ENCODE measurements at places on chromosomes 3 and 15.
A peak's percentile ranks its signal among the peaks of the same experiment; 100 is the strongest.

GRCh38 chr3:108093616-108094015 is 2.8 kb upstream of the CD47 start:
- DNase-seq = no peak

DNA sequence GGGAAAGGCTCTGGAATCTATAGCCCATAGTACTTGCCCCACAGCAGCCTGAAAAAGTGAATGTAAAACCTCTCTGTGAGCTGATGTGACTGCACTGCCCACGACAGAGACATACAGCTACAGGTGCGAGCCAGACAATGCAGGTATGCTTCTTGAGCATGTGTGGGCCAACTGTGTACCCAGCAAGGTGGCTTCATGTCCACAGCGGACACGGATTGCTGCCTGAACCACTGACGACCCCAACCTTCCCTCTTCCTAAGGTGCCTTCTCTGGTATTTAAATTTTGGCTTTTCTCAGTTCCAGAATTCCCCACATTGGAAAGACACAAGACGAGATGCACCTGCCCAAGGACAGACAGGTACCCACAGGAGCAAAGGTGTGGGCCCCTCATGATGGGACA is 65.8 kb downstream of the SCN5A start:
- no peak for DNase-seq

GRCh38 chr3:16329036-16329825 is 64.2 kb downstream of the OXNAD1 start:
- DNase-seq = no peak

DNA sequence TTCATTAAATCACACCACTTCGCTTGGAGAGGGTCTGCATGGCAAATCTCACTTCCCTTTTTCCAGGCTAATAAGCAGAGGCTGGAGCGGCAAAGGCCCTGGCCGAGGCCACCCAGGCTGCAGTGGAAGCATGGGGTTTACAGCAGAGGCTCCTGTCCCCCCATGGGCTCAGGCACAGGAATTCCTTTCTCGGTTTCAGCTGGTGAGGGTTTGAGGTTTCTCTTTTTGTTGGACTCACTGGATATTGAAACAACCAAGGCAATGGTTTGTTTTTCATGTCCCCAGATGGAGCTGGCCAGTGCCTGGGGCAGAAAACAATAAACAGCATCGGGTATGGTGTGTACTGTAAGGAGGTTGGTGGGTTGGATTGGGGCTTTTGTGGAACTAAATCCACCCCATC is 175.6 kb upstream of the RASGRP1 start:
- DNase-seq = no peak

GRCh38 chr3:163056874-163057497 is 1560.4 kb downstream of the OTOL1 start:
- DNase-seq = no peak

- DNase-seq = no peak
These were observed 27.8 kb downstream of the IL5RA start for GRCh38 chr3:3082234-3082924.

DNA sequence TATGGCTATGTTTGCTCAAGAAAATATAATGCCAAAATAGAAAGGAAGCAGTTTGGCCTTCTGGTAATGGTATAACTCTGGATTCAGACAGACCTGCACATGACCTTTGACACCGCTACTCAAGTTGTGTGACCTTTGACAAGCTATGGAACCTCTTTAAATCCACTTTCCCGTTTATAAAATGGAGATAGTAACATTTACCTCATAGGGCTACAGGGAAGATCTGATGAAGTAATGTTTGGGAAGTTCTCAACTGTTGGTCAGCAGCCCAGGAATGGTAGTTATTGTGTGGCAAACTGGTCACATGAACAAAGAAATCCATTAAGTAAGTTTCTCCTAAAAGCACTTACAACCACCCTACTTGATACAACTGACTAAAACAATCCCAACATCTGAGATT is 95.1 kb upstream of the PHLDB2 start:
- peak; percentile 25 for DNase-seq

GRCh38 chr15:36529296-36530011 is 50.0 kb upstream of the CDIN1 start:
- DNase-seq = no peak

- DNase-seq = peak; percentile 50
These were observed at the start of gene ARHGAP31 for GRCh38 chr3:119293871-119294695. Gene ARHGAP31 (plus strand): TSS chr3:119294383. CDS start chr3:119294905, 522 bp downstream.

GRCh38 chr3:42492508-42493080 is 9.8 kb upstream of the VIPR1 start:
- no peak for DNase-seq

GRCh38 chr15:31925541-31925940 is 104.8 kb upstream of the CHRNA7 start:
- no peak for DNase-seq

GRCh38 chr3:43872901-43873300 is 182.2 kb downstream of the ABHD5 start:
- DNase-seq = peak; percentile 29

DNA sequence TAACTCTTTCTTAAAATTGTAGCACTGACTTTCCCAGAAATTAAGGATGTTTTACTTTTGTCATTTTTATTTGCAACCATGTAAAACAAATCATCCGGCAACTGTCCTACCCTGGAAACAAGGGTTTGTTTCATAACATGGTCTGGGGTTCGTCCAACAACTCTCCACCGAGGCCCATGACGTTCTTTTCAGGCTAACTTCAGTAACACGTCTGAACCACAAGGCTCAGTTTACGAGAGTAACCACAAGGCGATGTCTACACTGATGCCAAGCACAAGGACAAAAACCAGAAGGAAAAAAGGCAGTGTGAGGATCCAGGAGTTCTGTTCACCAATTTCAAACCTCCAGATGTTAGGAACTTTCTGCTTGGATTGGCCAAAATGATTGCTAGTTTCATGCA is 546.1 kb downstream of the NTRK3 start:
- no peak for DNase-seq

DNA sequence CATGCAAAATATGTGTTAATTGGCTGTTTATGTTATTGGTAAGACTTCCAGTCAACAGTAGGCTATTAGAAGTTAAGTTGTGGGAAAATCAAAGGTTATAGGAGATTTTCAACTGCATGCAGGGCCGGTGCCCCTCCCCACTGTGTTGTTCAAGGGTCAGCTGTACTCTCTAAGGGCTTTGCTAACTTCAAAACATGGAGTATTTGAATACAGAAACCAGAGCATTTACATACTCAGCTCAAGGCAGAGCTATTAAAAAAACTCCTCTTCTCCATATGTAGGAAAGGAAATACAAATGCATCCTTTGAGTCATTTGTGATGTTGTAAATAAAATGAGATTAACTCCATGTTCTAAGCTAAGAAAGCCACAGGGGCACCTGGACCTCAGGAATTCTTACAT is 16.8 kb downstream of the IL17RB start:
- DNase-seq = no peak

GRCh38 chr15:75067123-75067830 is 43.9 kb downstream of the PPCDC start:
- peak; percentile 9 for DNase-seq

DNA sequence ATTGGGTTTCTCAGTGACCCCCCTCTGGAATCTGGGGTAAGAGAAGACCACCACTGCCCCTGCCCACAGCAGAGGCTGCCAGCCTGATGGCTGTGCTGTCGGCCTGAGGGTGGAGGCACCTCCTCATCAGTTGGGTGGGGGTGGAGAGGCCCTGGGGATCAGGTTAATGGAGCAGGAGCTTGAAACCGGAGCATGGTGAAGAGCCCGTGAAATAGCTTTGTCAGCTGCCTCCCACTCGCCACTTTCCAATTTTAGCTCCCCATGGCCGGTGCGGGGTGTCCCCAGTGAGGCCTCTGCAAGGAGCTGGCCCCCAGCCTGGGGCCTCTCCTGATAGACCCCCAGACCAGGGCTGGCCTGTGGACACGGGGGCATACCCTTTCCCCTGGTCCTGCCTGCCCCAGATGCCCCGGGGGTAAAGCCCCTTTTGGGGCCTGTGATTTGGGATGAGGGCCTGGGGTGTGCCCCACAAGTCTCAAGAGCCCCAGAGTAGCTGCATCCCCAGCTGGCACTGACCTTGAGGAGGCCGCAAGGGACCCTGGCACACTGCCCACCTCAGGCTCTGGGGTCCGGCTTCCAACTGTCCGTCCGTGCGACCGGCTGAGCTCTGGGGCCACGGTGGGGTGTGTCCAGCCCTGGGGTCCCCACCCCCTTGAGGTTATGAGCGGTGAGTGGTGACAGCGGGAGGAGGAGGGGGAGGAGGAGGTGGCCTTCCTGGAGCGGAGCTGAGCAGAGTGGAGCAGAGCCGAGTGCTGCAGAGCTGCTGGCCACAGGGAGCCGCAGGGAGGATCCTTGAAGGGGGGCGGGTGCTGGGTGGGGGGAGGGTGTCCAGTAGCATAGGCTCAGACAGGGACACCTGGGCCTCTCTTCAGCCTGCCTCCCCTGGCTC is at the start of gene HHATL:
HHATL (minus strand) TSS at position 733 of the 886 bp plus-strand sequence. CDS start 1,972 bp downstream, outside the sequence.
- no peak for DNase-seq

- peak; percentile 36 for DNase-seq
These were observed 40.1 kb downstream of the VGLL4 start for GRCh38 chr3:11603628-11604027.

DNA sequence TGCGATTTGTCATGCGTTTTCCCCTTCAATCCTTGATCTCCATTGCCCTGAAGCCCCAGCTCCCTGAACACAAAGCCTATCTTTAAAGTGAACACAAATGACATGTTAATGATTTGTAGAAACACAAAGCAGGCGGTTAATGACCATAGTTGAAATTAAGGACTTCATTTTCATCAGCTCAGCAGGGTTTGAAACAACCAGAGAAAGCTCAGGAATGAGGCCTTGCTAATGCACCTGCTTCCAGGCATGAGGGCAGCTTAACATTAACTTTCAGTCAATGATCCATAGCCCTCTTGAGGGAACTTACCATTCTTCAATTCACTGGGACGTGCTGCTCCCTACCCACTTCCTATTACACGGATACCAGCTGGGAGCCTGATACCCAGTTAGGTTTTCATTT is 427.2 kb upstream of the CBLB start:
- DNase-seq = no peak

DNA sequence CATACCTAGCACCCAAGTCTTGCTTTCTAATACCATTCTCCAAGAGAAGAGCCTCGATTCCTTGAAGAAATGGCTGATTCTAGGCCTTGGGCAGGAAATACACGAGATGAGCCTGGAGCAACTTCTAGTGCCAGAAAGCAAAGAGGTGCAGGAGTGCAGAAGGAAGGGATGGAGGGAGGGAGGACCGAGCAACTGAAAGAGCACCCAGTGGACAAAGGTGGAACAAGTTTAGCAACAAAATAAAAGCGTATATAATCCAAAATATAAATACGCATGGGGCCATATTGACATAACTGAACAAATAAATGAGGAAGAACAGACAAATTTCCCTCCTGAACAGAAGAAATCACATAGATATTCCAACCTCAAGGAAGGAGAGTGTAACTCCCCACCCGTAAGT is 34.4 kb downstream of the CHSY1 start:
- no peak for DNase-seq

DNA sequence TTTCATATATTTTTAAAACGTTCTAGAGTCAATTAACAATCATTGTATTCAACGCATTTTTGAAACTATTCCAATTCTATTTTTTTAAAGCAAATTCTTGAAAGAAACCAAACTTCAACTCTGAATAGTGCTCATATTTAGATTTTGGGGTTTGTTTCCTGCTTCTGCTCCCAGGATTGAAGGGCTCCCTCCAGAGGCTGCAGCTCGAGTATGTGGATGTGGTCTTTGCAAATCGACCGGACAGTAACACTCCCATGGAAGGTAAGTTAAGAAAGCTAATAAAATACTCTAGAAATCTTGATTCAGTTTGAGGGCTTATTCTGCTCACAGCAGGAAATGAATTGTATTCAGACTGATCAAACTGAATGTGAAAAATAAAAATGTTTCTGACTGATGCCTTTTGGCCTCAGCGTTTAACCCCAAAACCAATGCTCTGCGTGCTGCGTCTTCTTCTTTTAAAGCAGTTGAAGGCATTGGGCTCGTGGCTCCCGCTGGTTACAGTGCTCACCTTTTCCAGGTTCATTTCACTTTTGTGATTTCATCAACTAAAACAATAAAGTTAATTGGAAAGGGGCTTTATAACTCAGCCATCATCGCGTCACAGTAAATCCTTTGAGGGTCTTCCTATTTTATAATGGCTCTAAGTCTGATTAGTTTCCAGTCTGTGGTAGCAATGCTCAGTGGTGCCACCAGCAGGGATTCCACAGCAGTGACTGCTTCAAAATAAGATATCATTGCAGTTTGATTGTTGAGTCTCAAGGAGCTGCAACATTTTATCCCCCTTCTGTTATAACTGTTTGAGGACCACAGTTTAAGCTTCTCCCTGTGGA is 80.1 kb downstream of the SSR3 start:
- DNase-seq = no peak

DNA sequence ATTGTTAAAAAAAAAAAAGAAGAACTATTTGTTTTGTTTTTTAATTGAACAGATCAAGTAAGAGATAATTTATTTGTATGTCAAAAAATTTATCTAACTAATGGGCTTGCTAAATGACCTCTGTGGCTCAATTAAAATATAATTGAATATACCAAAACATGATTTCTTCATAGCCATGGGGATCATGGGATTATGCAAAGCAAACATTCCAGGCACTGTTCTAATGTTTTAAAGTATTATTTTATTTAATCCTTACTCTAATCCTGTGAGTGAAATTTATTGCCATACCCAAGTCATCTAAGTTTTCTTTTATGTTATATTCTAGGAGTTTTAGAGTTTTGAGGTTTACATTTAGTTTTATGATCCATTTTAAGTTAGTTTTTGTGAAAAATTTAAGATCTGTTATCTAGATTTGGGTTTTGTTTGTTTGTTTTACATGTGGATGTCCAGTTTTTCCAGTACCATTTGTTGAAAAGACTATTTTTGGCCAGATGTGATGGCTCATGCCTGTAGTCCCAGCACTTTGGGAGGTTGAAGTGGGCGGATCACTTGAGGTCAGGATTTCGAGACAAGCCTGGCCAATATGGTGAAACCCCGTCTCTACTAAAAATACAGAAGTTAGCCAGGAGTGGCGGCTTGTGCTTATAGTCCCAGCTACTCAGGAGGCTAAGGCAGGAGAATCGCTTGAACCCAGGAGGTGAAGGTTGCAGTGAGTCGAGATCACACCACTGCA is 52.3 kb upstream of the CNOT10 start:
- no peak for DNase-seq

DNA sequence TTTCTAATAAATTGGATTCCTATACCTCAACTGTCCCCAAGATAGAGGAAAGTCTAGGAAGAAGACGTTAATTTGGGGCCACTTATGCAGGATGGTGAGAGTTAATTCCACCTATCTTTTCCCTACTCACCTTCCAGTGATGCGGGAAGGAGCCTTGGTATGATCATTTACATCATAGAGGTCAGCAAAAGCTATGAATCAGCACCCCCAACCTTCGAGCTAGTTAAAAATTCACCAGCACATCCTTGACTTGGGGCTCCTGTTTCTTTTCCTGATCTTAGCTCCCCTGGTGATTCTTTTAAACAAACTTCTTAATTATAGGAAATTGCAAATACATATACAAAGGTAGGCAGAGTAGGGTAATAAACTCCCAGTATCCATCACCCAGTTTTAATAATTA is 366.6 kb downstream of the SOX2 start:
- peak; percentile 62 for DNase-seq

DNA sequence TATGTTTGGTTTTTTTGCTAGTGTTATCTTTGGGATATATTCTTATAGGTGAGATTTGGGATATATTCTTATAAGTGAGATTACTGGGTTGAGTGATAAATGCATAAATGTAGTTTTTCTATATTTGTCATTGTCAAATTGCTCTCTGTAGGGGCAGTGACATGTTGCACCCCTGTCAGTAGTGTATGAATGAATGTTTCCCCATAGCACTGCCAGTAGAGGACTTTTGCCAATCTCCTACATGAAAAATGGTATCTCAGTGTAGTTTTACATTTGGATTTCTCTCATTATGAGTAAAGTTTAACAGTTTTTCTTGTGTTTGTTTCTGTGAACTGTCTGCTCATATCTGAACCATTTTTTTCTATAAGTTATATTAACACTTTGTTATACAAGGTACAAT is 13.6 kb downstream of the U2SURP start:
- no peak for DNase-seq
